ENCODE measurements at places on chromosomes 2 and 18. TPM values are rescaled to one million over a fixed set of nuclear protein-coding genes. Genes with fewer than 3 reads are reported as not detected.

- no peak for DNase-seq
- H3K4me1 ChIP-seq, result no peaks in the 10 kb centered on the region
- H3K4me3 ChIP-seq, result no peak overlapping the region
- H3K27me3 ChIP-seq, result no peaks in the 10 kb centered on the region
- H3K36me3 ChIP-seq, result no peaks in the 10 kb centered on the region
These were observed 136.7 kb upstream of the SPHKAP start for GRCh38 chr2:228318218-228318617.

Gene ATP5F1A
- polyA plus RNA-seq, result 225 TPM

DNA sequence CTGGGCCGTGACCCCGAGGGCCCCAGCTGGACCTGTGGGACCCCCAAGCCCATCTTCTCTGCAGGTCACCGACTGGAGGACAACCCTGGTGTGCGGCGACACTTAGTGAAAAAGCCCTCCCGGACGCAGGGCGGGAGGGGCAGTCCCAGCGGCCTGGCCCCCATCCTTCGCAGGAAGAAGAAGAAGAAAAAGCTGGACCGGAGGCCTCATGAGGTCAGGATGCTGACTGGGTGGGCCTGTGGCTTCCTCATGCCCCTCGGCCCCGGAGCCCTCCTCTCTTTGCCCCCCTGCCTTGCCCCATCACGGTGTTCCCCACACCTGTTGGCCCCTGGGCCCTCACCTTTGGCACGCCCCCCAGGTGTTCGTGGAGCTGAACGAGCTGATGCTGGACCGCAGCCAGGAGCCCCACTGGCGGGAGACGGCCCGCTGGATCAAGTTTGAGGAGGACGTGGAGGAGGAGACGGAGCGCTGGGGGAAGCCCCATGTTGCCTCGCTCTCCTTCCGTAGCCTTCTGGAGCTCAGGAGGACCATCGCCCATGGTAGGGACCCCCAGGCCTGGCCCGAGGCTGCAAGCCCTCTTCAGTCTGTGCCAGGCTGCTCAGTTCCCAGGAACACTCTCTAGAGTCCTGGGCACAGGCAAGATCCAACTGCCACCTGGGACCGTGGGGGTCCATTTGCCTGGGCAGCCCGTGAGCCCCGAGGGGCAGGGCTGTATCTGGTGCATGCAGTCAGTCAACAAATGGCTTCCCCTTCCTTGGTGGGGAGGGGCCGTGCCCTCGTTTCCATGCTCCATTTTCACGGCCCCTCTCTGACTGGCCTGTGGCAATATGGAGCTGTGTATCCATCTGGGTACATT, 4.7 kb downstream of the SLC4A3 start:
- H3K36me3 ChIP-seq, result no peaks in the 10 kb centered on the region
- no peak overlapping the region for H3K27ac ChIP-seq
- no peak for DNase-seq
- H3K27me3 ChIP-seq, result peaks cover 16% of the 10 kb centered on the region

DNA sequence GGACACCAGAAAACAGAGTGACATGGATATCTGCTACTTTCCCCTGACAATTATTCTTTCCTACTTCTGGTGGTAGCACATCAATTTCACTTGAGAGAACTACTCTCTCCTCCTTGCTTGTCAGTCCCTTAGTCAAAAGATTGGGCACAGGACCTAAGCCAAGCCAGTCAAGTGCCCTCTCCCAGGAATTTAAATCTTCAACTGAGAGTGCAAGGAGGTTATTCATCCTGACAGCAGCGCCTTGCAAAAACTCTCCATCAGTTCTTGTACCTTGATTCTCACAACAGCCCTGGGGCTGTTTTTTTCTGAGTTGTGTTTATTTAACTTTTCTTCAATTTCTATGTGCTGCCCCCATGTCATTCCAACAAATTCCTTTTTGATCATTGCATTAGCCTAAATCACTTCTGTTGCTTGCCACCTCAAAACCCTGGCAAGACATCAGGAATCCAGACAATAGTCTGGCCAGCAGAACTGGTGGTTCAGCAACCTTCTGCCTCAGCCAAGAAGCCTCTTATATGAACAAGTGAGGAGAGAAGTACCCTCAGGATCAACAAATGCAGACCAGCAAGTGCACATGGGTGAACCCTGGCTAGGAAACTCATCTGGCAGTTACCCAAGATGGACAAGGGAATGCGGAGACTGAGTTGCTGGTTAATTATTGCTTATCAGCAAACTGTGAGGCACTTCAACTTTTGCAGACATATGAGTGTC, 19.4 kb downstream of the COL4A3 start:
- H3K27me3 ChIP-seq, result no peaks in the 10 kb centered on the region
- no peaks in the 10 kb centered on the region for H3K36me3 ChIP-seq
- DNase-seq, result no peak
- H3K4me3 ChIP-seq, result no peak overlapping the region

- H3K4me1 ChIP-seq, result no peaks in the 10 kb centered on the region
- H3K36me3 ChIP-seq, result peaks cover 5% of the 10 kb centered on the region
- no peak for DNase-seq
These were observed 22.6 kb downstream of the ADD2 start for GRCh38 chr2:70745276-70745825.

DNA sequence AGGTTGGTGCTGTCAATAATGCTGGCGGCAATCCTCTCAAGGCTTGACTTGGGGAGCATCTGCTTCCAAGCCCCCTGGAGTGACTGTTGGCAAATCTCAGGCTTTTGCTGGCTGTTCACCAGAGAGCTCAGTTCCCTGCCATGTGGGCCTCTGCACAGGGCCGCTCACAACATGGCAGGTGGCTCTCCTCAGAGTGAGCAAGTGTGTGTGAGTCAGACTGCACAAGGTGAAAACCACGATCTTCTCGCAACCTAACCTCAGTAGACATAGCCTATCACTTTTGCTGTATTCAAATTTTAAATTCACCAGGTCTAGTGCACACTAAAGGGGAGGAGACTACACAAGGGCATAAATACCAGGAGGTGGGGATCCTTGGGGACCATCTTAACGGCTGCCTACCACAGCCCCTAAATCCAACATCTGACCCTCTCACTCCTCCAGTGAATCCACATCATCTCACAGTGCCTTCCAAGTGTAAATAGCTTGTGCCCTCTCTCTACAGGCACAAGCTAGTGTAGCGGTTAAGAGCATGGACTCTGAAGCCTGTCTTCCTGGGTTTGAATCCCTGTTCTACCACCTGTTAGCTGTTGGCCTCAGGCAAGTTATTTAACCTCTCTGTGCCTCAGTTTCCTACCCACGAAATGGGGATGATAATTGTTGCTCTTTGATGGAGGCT, 187.7 kb upstream of the CXCR4 start:
- peak; percentile 24 for DNase-seq
- no peaks in the 10 kb centered on the region for H3K27me3 ChIP-seq
- H3K27ac ChIP-seq, result no peak overlapping the region
- no peak overlapping the region for H3K4me3 ChIP-seq
- peaks cover under 1% of the 10 kb centered on the region for H3K4me1 ChIP-seq

DNA sequence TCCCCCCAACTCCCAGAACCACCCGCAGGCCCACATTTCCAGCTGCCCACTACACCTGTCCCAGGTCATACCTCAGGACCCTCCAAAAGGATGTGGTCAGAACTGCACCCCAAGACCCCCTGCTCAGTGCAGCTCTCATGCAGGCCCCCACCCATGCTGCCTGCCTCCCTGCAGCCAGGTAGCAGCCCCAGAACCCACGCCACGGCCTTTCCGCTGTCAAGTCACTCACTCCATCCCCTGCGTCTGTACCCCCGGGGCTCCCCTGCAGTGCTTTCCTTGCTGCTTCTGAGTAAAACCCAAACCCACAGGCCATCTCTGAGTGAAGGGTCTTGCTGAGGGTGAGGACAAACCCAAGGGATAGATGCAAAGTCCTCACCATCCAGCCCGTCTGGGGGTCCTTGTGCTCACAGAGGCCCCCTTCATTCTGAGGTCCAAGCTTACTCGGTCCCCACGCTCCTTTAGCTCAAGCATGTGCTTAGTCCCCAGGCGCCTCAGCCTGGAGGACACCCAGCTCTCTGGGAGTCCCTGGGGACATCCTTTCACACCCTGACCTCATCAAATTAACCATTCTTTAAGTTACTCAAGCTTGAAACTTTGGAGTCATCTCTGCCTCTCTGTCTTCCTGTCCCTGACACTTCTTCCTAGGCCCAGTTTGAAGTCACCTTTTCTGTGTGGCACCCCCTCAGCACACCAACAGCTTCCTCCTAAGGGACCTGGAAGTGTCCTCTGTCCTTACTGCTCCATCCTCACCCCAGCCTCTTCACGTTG, 130.1 kb downstream of the SMAD7 start:
- no peak overlapping the region for H3K27ac ChIP-seq
- no peaks in the 10 kb centered on the region for H3K27me3 ChIP-seq
- H3K4me1 ChIP-seq, result peaks cover 12% of the 10 kb centered on the region

DNA sequence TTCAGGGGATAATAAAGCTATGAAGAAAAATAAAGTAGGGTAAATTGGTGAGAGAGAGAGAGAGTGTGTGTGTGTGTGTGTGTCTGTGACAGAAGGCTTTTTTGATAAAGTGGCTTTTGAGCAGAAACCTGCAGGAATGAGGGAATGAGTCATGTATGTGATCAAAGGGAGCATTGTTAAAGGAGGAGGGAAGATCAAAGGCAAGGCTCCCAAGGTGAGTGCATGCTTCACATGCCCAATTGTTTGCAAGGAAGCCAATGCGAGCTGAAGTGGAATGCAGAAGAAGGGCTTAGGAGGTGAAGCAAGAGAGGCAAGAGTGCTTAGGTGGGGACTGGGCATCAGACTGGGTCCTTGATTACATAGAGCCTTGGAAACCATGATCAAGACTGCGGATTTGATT, 96.8 kb downstream of the DNAH6 start:
- H3K4me3 ChIP-seq, result no peak overlapping the region
- H3K27ac ChIP-seq, result no peak overlapping the region
- no peaks in the 10 kb centered on the region for H3K27me3 ChIP-seq
- no peaks in the 10 kb centered on the region for H3K4me1 ChIP-seq
- H3K36me3 ChIP-seq, result no peaks in the 10 kb centered on the region

DNA sequence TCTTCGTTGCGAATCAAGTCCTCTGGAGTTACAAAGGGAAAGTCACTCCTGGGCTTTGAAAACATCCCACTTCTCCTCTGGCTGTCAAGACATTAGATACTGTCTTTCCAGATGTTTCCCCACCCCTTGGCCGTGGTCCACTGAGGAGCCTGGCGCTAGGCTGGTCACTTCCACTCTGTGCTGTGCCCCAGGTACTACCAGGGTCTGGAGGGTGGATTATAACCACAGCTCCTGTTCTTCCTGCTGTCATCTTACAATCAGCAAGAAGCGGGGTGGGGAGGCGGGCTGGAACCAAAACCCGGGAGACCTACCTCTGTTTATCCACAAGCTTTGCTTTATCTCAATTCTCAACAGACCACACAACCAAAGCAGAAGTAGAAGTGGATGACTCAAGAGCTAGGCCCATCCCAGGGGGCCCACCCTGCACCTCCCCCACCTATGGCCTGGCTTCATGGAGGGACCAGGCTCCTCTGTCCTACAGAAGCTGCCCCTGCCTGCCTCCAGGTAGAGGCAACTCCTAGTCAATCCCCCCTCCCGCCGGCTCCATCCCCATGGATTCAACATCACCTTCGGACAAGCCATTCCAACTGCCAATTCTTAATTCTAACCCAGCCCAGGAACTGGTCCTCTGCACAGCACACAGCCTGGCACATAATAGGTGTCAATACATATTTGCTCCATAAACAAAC, 17.8 kb downstream of the SMAD7 start:
- no peak overlapping the region for H3K27ac ChIP-seq
- H3K4me3 ChIP-seq, result no peak overlapping the region
- peak; percentile 63 for DNase-seq
- H3K4me1 ChIP-seq, result peaks cover 77% of the 10 kb centered on the region
- H3K27me3 ChIP-seq, result no peaks in the 10 kb centered on the region

Gene RASGRP3
- polyA plus RNA-seq, result 241 TPM

Gene CCDC141
- polyA plus RNA-seq, result 2.0 TPM

DNA sequence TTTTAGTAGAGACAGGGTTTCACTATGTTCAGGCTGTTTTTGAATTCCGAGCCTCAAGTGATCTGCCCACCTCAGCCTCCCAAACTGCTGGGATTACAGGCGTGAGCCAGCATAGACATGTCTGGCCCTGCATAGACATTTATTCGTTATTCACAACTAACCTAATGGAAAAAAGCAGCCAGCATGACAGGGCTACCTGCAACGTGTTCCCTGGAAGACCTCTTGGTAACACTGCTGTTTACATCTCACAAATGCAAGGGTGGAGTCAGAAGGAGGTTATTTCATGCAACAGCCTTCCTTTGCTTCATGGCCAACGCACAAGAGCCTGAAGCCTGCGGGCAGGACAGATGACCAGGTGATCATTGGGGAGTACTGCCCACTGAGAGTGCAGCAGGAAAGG, 9.2 kb downstream of the SERPINE2 start:
- peaks cover 2% of the 10 kb centered on the region for H3K27me3 ChIP-seq
- H3K27ac ChIP-seq, result no peak overlapping the region

GRCh38 chr2:195413422-195413821, 243.6 kb upstream of the SLC39A10 start:
- H3K27me3 ChIP-seq, result no peaks in the 10 kb centered on the region
- no peaks in the 10 kb centered on the region for H3K36me3 ChIP-seq
- no peak overlapping the region for H3K27ac ChIP-seq
- no peak overlapping the region for H3K4me3 ChIP-seq
- no peak for DNase-seq
- H3K4me1 ChIP-seq, result peaks cover 13% of the 10 kb centered on the region

Gene TUBA3E
- not detected for polyA plus RNA-seq

Measured in B cell (primary cell).